ENCODE measurements at places on chromosomes 16 and 17.
A peak's percentile ranks its signal among the peaks of the same experiment; 100 is the strongest.

DNA sequence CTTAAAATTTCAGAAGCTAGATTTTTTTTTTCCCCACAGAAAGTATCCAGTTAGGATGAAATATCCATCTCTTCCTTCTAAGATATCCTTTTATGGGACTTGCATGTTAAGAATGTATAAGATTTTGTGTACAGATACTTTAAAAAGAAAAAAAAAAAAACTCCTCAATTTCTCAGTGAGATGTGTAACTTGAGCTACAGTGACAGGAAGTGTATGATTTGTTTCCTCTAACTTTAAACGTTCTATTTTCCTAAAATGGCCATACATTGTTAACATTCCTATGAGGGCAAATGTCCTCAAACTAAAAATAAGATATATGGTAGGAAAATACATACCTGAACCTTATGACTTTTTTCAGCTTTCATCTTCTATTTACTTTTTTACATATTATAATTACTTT is 8.9 kb downstream of the FBXO47 start:
- no peak for DNase-seq

DNA sequence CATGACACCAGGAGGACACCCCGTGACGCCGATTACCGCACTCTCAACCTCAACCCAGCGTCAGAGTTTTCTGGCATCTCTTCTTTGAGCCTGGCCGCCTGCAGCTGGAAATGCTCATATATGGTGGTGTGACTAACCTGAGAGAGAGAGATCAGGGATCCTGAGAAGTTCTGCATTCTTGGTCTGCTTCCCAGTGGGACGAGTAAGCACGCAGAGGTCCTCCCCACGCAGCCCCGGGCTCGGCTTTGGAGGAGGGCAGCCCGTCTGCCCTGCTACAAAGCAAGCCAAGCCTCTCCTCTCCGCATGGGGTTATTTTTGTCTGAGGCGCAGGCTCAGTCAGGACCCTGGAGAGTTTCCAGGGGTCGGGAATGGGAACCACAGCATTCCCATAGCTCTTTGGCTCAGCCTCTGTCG is 16.5 kb downstream of the CRISPLD2 start:
- DNase-seq = no peak

GRCh38 chr16:3793161-3793576 is 75.8 kb upstream of the TRAP1 start:
- DNase-seq = no peak

GRCh38 chr17:35046740-35047283 is 16.7 kb downstream of the RFFL start:
- DNase-seq = peak; percentile 49

GRCh38 chr16:4361033-4361943 is 10.2 kb upstream of the PAM16 start:
- DNase-seq = no peak

- DNase-seq = no peak
Measured at GRCh38 chr16:8848231-8848938, 20.4 kb downstream of the CARHSP1 start.

DNA sequence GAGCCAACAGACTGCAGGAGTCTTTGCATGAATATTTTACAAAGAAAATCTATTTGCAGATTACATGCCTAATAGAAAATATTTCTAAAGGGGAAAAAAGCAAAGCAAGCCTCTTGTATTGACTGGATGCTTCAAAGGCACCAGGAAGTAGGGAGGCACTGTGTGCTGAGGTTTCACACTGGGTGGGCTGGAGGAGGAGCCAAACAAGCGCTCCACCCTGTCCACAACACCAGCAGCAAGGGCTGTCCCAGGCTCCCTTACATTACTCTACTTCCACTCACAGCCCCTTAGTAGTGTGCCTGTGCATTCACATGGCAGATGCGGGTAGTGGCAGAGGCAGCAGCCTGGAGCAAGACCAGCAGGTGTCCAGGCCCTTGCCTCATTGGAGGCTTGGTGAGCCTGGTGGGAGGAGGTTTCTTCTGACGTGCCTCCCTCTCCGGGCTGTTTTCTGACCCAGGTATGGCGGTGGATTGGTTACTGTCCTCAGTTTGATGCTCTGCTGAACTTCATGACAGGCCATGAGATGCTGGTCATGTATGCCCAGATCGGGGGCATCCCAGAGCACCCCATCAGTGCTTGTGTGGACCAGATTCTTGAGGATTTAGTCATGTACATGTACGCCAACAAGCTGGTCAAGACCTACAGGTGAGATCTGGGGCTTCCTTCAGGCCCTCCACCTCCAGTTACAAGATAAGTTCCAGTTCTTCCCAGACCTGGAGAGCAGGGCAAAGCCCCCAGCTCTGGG is 7.0 kb upstream of the CCNF start:
- no peak for DNase-seq

GRCh38 chr17:48012151-48012520 is 25.5 kb downstream of the COPZ2 start:
- no peak for DNase-seq

Measured in activated gamma-delta T cell treated with anti-CD3 and anti-CD28 coated beads, Interleukin-2, amount 50 U/mL, for 16 hours (primary cell).